Natural killer cell treated with Interleukin-12 subunit alpha and Interleukin-12 subunit beta and Interleukin-15 and Interleukin-18, amount 100 ng/mL, for 72 hours (primary cell): ENCODE measurements at places on chromosomes 16 and 17. TPM values are rescaled to one million over a fixed set of nuclear protein-coding genes. Genes with fewer than 3 reads are reported as not detected.

DNA sequence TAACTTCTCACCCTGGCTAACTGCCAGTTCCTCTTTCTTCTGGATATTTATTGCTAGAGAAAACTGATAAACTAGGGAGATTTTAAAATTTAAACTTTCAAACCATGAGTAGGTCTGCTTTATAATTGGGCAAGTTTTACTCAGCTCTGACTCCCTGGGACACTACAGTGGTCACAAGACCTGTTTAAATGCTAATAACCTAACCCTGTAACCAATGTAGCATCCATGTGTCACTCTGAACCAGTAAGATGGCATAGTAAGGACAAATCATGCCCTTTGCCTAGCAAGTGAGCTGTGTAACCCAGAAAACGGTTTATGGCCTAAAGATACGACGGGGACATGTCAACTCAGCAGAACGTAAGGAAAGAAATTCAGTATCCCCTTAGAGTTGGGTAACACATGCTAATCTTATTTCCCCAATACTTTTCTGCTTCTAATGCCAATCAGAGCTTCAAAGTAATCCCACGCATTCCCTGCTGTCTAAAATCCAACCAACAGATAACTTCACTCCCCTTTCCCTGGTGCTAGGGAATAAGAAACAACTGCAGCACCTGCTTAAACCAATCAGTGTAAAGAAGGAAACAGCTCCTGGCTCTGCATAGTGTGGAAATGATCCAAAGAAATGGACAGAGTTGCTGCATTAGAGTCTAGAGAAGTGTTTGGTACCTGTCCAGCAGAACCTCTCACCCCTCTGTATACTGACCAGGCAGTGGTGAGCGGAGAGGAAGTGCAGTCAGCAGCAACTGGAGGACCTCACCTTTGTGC, 85.7 kb downstream of the NCOR1 start:
- DNase-seq = no peak

DNA sequence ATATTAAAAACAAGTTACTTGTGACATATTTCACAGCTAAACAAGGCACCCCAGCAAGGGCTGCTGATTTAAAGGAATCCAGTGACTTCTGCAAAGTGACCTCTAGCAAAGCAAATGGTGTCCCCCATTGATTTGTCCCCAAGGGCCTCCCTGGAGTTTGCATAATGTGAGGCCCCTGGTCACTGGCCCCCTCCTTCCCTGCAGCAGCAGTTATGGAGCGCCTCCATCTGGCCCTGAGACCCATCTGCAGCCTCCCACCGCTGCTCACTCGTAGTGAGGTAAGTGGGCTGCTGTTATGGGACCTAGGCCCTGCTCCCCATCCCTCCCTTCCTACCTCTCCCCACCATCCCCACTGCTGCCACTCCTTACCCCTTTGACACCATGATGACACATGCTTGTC, 19.6 kb upstream of the EEF2K start:
- DNase-seq = no peak

DNA sequence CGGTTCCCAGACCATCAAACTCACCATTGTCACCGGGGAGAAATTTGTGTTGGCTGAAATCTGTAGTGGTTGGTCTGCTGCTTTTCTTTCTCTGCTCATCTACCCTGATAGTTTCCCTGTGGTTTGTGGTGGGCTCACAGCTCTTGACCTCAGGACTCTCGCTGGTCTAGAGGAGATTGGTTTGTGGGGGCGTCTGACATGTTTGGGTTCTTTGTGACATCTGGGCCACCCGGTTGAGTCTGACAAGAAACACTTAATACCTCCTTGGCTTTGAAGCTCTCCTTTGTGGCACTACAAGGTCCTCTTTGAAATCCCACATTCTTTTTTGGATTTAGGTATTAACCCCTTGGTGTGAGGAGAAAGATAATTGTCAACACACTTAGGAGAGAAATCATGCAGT, 662.0 kb downstream of the WWOX start:
- DNase-seq = peak; percentile 63

DNA sequence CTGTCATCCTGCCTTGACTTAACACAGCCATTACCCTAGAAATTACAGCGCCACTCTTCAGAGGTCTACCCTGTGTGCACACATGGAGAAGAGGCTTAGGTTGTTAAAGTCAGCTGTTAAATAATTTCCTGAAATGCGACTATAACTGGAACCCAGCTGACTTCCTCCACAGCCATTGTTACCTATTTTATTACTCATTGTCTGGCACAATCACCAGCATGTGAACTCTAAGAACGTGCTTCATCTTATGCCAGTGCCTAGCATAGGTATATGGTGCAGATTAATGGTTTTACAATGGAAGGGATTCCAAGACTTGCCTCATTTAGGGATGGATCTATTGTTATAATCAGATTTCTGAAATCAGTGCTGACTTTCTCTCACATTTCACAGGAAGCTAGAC, 11.9 kb downstream of the RDM1 start:
- DNase-seq = no peak

- no peak for DNase-seq
These were observed 25.8 kb downstream of the STAT3 start for GRCh38 chr17:42362245-42362961.

The DRC7 gene
- not detected for total RNA-seq
